T47D (cell line): ENCODE measurements at places on chromosomes 13 and 19.

GRCh38 chr13:21872795-21873194, 201.9 kb downstream of the FGF9 start:
- no peak for DNase-seq

- peak; percentile 43 for DNase-seq
Measured at GRCh38 chr19:44903602-44904425, 1.8 kb upstream of the APOE start.

DNA sequence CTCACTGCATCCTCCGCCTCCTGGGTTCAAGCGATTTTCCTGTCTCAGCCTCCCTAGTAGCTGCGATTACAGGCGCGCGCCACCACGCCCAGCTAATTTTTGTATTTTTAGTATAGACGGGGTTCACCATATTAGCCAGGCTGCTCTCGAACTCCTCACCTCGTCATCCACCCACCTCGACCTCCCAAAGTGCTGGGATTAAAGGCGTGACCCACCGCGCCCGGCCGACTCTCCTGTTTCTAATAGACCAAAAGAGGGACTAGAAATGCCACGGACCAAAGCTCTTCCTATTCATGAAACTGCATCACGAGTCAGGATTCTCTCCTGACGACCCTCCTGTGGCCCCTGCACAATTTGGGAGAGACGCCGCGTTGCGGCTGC, 563 bp downstream of the ZNF43 start:
- no peak for DNase-seq

GRCh38 chr13:46587807-46588418, 34.9 kb downstream of the LRCH1 start:
- no peak for DNase-seq

- no peak for DNase-seq
Measured at GRCh38 chr19:10292789-10293636, 3.3 kb downstream of the ICAM5 start.

DNA sequence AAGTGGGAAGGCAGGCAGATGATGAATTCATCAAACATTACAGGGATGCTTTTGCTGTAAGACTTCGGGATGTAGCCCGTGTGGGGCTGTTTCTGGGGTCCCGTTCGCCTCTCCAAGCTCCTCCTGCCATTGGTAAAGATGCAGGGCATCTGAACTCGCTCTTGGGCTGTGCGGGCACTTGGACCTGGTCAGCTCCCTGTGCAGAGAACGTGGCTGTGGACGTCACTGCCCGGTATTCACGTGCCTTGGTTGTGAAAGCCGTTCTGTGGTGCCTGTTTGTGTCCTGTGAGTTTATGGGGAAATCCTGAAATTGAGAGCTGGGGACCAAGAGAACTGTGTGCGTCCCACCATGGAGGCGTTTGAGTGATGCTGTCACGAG, 5.4 kb downstream of the TFDP1 start:
- no peak for DNase-seq

DNA sequence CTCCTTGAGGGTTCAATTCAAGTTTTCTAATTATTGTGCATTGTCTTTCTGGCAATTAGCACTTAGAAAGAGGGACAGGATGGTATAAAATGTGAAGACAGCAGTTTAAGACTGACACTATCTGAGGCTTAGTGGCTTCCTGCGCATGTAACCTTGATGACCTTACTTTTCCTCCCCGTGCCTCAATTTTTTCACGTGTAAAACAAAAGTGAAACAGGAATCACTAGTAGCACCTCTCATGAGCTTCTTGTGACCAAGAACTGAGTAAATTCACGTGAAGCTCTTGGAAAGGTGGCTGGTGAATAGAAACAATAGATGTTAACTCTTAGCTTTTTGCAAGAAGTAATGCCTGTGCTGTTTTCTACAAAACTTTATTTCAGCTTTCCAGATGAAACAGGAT, 233.9 kb downstream of the LMO7 start:
- no peak for DNase-seq

DNA sequence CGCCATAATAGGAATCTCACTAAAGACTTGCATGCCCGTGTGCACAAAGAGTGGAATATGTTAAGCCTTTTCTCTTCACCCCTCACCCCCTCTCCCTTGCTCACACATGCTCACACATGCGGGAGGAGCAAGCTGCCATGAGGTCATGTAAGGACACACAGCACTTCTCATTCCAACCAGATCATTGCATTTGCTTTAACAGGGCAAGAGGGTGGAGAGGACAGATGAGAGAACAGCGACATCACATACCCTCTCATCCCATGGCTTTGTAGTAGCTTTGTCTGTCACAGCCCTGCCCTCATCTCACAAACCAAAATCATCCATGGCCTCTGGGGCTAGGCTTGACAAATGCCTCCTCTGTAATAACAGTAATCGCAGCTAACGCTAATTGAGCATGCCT, 145.6 kb upstream of the FRY start:
- no peak for DNase-seq

DNA sequence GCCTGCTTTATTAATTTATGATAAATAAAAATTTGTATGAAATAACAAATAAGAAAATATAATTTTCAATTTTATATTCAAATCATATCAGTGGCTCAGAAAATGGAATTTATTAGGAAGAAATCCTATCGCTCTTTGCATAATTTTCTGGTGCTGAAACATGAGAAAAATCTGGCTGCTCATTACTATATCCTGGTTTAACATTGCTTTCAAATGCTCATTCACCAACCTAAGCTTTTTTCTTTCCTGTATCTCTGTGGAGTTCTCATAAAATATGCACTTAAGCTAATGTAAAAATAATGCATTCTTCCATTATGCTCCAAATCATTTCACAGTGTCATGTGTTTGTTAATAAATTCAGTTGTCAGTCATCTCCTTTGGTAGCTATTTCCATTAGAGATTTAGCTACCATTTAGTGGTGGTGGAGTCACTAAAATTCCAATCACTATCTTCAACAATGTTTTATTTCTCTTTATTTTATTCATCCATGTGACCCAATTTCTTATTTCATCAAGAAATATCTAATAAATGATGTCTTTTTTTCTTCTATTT, 498.0 kb downstream of the DCT start:
- DNase-seq, result no peak

DNA sequence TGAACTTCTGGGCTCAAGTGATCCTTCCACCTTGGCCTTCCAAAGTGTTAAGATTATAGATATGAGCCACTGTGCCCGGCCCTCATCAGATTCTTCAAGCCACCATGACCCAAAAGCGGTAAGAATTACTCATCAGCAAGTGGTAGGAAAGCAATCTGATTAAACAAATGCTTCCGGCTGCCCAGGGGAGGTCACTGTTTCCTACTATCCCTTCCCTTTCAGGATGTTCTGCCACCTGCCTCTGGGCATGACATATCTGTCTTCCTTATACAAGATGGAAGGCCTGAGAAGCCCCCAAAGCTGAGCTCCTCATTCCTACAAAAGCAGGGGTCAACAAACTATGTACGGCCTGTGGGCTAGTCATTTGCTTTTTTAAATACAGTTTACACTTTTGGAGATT, 7.0 kb downstream of the ABHD8 start:
- DNase-seq, result no peak

DNA sequence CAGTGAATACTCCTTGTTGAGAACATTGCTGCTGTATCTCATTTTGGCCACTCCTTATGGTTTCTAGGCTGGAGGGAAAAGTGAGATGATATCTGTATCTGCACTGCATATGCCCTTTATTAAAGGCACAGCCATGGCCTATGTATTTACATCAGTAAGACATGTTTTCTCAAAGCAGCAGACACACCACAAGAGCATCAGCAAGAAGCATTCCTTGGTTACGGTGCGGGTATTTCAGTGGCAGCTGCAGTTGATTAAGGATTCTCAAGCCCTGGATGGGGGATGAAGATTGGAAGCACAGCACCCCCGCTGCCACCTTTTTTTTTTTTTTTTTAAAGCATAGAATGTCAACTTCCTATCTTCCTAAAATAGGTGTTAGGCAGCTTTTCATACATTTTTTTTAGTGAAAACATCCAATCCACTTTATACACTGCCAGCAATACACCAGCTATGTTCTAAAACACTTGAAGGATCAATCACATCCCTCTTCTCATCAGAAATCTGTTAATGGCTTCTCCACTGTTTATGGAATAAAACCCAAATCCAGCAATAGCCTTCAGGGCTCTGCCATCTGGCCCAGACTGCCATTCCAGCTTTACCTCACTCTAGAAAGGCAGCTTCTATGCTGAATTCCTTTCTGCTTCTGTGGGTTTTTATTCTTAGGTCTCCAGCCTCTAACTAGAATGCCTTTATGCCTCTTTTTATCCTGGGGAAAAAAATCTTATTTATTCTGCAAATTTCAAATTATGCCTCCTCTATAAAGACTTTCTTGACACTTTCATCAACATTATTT, 331.0 kb downstream of the DNAJC15 start:
- DNase-seq, result no peak

DNA sequence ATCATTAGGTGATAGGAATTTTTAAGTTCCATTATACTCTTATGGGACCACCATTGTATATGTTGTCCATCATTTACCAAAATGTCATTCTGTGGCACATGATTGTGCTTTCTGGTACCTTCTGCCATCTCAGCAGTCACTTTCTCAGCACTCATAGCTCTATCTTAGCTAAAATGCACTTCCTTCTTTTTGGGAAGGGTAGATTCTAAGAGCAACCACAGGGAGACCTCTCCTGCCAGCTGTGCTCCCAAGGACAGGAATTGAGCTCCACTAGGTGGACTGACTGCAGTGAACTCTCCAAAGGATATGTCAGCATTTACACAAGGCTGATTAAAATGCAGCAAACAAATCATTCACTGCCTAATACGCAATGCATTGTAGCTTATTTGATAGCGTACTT, 91.8 kb upstream of the OBI1 start:
- DNase-seq, result no peak

- DNase-seq, result peak; percentile 49
Measured at GRCh38 chr19:46748325-46749109, 2.3 kb upstream of the STRN4 start.

- DNase-seq, result no peak
Measured at GRCh38 chr19:15159251-15159650, 41.5 kb downstream of the NOTCH3 start.
